ENCODE measurements at places on chromosomes 3 and 15.

DNA sequence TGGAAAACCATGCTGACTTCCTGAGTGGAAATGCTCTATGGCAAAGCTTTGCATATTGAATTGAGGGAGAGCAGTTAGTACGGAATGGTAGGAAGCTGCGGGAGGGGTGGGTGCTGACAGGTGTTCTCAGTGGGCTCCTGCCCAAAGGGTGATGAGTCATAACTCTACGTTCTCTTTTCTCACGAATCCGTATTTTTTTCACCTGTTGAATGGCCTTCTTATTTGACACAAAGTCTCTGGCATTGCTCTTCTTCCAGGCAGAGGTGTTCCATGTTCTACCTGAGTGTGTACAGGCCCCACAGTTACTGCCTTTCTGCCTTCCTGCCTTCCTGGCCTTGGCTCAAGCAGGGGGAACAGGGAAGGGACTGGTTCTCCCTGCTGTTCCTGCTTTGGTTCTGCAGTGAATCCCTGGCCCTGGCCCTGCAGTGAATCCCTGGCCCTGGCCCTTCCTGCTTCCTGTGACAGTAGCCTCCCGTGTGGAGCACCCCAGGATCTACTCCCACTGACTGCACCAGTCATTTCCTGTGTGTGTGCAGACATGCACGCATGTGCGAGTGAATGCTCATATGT, 31.9 kb downstream of the TRAK1 start:
- DNase-seq, result no peak

GRCh38 chr15:38705436-38706219, 141.0 kb upstream of the RASGRP1 start:
- no peak for DNase-seq

DNA sequence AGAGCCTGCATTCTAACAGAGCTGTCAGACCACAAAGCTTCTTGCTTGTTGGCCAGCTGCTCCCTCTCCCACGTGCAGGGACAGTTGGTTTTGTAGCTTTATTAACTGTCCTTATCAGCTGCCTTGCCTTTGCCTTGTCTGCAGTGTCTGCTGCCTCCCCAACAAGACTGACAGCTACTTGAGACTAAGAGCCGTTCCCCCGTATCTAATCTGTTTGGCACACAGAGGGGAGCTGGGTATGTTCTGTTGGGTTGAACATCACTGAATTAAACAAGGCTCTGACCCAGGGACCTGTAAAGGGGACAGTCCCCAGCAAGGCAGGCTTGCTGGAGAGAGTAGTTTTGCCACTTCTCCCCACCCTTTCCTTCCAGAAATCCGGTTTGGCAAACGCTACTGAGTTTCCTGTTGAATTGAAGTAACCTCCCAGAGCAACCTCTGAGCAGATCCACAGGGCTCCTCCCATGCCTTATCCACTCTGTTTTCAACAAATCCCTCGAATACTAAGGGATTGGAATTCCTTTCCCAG, 116.1 kb downstream of the ANP32A start:
- DNase-seq, result peak; percentile 12

DNA sequence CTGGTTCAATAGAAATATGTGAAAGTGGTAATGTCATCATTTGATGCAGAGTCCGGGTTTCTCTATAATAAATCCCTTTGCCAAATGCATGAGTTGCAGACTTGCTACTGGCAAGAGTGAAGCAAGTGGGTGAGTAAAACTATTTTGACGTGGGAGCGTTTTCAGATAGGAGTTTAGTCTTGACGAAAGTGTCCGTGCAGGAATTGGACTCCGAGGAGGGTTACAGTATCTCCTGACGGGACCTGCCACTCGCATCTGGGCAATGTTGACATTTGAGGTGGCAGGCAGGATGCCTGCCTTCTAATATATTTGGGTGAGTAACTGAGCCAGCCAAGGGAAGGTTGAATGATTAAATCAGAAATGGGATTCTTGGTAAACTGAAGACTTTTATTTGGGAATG, 16.0 kb downstream of the CDV3 start:
- no peak for DNase-seq

- DNase-seq, result no peak
Measured at GRCh38 chr15:45378149-45378912, at the start of gene GATM. TSS of gene GATM (minus strand) at chr15:45378544. CDS start at chr15:45378453, 91 bp downstream.

DNA sequence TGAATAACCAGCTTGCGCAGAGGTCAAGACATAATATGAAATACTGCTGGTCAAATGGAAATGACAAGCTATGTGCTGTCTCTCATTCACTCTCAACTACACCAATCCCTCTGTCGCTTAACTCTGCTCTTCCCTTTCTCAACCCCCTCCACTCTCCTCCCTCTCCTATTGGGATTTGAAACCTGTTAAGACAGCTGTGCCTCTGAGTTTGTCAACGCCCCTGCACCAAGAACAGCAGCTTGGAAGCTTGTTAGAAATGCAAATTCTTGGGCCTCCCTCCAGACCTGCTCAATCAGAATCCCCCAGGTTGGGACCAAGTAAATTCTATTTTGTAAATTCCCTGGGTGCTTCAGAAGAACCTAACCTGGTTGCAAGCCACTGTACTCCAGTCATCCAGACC, 149.7 kb upstream of the ATP2B2 start:
- DNase-seq, result no peak

DNA sequence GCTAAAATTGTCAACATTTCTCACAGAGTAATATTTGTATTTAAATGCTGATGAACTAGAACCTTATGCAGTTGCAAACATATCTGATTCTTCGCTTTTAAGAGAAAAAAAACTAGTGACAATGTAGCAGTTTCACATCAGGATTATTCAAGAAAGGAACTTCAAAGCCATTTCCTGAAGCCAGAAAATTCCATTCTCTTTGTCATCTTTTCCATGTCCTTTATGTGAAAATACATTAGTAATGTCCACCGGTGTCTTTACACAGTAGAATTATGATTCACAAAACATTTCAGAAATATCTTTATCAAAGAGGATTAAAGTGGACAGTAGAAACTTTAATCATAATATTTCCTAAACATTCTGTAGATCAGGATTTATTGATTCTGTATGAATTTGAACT, 12.7 kb upstream of the LXN start:
- no peak for DNase-seq

- DNase-seq, result no peak
Measured at GRCh38 chr15:49927189-49927861, 191.7 kb downstream of the ATP8B4 start.

GRCh38 chr15:68408971-68409370, 23.0 kb downstream of the ITGA11 start:
- DNase-seq, result no peak

DNA sequence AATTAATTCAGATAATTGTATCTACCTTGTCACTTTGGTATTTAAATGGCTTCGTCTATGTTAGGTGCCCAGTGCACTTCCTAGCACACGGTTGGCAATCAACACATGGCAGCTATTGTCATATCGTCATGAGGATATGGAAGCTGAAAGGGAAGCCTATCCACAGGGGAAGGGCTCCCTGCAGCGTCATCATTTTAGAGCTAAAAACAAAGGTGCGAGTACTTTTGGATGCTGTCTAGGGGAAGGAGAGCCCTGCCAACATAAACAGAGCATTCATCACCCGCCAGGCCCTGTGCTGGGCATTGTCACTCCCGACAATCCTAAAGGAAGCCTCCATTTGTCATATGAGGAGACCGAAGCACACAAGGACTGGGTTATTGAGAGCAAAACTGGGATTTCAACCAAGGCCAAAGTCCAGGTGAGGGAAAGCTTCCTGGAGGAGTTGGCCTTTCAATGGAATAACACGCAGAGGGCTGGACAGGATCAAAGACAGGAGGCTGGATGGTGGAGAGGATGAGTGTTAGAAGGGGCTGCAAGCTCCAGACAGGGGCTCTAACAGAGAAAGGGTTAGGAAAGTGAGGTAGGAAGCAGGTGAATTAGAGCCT, 8.0 kb upstream of the PARL start:
- DNase-seq, result no peak

Measured in CMK (cell line).